MM.1S (cell line): ENCODE measurements at places on chromosomes 2 and 18.

GRCh38 chr2:229610872-229611271 is 103.5 kb downstream of the DNER start:
- no peaks in the 10 kb centered on the region for H3K36me3 ChIP-seq
- no peaks in the 10 kb centered on the region for H3K27me3 ChIP-seq

GRCh38 chr18:35578481-35578880 is 3.1 kb upstream of the GALNT1 start:
- no peak overlapping the region for H3K27ac ChIP-seq
- H3K27me3 ChIP-seq, result no peaks in the 10 kb centered on the region
- H3K4me1 ChIP-seq, result 0 out of 2 replicates have a peak, but pooled peaks cover 7% of the 10 kb centered on the region
- H3K36me3 ChIP-seq, result no peaks in the 10 kb centered on the region
- H3K4me3 ChIP-seq, result no peak overlapping the region

DNA sequence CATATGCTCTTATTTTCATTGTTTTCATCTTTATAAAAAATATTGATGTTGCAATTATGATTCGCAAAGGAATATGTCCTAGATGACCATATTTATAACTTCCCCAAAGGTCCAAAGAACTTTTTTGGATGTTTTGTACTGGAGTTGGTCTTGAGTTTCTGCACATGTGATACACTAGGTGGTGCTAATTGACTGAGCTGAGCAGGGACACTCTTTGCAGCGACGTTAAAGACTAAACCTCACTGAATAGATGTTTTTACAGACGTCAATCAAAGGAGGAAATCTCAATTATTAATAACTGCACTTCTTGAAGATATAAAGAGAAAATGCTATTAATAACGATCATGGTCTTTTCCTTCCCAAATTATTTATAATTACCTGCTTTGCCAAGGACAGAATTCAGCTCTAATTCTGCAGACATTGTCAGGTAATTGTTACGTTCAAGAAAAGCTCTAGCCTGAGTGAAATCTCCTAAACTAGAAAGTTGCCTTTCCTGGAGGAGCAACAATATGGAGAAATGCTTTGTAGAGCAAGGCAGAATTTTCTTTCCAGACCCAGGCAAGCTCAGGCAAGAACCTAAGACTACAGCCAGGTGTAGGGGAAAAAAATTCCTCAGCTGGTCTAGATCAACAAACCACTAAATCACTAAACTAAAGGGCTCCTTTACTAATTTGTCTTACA is 119.3 kb upstream of the RBBP8 start:
- no peaks in the 10 kb centered on the region for H3K36me3 ChIP-seq
- peaks cover 12% of the 10 kb centered on the region; the same call in 1 of the 2 replicates for H3K4me1 ChIP-seq
- H3K4me3 ChIP-seq, result no peak overlapping the region
- peak; percentile 62 for DNase-seq
- H3K27me3 ChIP-seq, result no peaks in the 10 kb centered on the region

GRCh38 chr2:5328826-5329225 is 363.4 kb upstream of the SOX11 start:
- H3K36me3 ChIP-seq, result no peaks in the 10 kb centered on the region
- no peak overlapping the region for H3K27ac ChIP-seq
- H3K4me1 ChIP-seq, result no peaks in the 10 kb centered on the region
- DNase-seq, result no peak

GRCh38 chr2:16012626-16013358 is 72.4 kb downstream of the MYCN start:
- DNase-seq, result peak; percentile 38
- no peaks in the 10 kb centered on the region for H3K27me3 ChIP-seq
- peaks cover 8% of the 10 kb centered on the region; the same call in 1 of the 2 replicates for H3K4me1 ChIP-seq
- peak overlapping the region; percentile 63; the same call in 1 of the 2 replicates for H3K27ac ChIP-seq
- no peaks in the 10 kb centered on the region for H3K36me3 ChIP-seq
- H3K4me3 ChIP-seq, result peak overlapping the region; percentile 26

DNA sequence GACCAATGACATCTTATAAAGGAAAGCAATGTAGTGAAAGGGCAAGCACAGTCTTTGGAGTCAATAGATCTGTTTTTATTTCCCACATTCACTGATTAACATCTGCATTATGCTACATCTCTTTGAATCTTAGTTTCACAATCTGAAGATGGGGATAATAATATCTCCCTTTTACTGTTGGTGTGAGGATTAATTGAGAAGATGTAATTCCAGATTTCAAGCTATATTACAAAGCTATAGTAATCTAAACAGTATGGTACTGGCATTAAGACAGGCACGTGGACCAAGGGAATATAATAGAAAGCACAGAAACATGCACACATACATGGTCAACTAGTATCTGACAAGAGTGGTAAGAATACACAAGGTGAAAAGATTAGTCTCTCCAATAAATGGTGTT is 45.3 kb downstream of the SLC4A5 start:
- H3K27me3 ChIP-seq, result no peaks in the 10 kb centered on the region
- H3K27ac ChIP-seq, result no peak overlapping the region
- DNase-seq, result no peak
- 0 out of 2 replicates have a peak, but pooled peaks cover 8% of the 10 kb centered on the region for H3K4me1 ChIP-seq
- no peaks in the 10 kb centered on the region for H3K36me3 ChIP-seq

DNA sequence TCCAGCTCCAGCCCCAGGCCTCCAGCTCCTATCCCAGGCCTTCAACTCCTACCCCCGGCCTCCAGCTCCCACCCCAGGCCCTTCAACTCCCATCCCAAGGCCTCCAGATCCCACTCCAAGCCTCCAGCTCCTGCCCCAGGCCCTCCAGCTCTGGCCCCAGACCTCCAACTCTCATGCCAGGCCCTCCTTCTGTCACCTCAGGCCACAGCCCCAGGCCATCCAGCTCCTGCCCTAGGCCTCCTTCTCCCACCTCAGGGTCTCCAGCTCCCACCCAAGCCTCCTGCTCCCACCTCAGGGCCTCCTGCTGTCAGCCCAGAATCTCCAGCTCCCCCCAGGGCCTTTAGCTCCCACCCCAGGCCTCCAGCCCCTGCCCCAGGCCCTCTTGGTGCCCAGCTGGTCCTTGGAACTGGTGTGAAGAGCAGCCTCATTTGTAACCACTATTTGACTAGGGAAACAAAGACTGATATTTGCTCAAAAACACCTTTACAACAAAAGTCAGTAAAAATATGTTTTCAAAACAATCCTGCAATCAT is 67.8 kb upstream of the SALL3 start:
- DNase-seq, result no peak
- H3K4me1 ChIP-seq, result no peaks in the 10 kb centered on the region
- H3K27me3 ChIP-seq, result no peaks in the 10 kb centered on the region
- no peaks in the 10 kb centered on the region for H3K36me3 ChIP-seq
- H3K4me3 ChIP-seq, result no peak overlapping the region

GRCh38 chr2:75199428-75200011 is at the start of gene TACR1:
TACR1 (minus strand) TSS chr2:75199520; CDS start chr2:75198934, 586 bp downstream.
- DNase-seq, result peak; percentile 85
- peak within 1 kb of the TSS; percentile 56 for H3K4me3 ChIP-seq
- no peaks in the 10 kb centered on the region for H3K36me3 ChIP-seq
- no peaks in the 10 kb centered on the region for H3K27me3 ChIP-seq

GRCh38 chr2:106011380-106011779 is 182.7 kb downstream of the UXS1 start:
- no peaks in the 10 kb centered on the region for H3K27me3 ChIP-seq
- no peak overlapping the region for H3K4me3 ChIP-seq
- no peak overlapping the region for H3K27ac ChIP-seq
- DNase-seq, result no peak
